ENCODE measurements at places on chromosomes 5 and 9.

GRCh38 chr9:106891286-106891685, 28.3 kb downstream of the ZNF462 start:
- DNase-seq, result no peak

DNA sequence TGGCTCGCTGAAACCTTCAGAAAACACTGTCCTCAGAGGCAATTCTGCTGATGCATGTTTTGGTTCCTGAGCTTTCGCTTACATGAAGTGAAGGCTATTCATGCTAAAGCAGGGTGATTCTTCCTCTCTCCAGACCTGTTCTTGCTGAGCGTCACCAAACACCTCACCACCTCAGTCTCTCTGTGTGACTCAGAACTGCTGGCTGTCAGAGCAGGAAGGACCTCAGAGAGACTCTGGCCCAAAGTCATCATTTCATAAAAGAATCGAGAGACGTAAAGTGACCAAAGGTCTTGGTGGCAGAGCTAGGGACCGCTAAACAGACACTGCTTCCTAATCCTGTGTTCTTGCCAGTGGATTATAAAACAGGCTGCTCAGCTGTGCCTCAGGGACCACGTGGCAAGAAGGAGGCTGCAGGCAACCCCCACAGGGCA, 73.8 kb downstream of the LHFPL2 start:
- DNase-seq, result no peak

DNA sequence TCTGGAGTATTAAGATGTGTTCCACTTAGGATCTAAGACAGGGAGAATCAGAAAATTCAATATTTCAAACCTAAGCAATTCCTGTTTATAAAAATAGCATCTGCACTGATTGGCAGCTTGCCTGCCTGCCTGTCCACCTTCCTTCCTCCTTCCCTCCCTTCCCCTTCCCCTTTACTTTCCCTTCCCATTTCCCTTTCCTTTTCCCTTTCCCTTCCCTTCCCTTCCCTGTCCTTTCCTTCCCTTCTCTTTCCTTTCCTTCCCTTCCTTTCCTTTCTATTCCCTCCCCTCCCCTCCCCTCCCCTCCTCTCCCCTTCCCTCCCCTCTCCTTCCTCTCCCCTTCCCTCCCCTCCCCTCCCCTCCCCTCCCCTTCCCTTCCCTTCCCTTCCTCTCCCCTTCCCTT, 40.8 kb downstream of the PRDM6 start:
- no peak for DNase-seq

- DNase-seq, result no peak
Observed at GRCh38 chr5:159184236-159184635, 25.1 kb downstream of the RNF145 start.

DNA sequence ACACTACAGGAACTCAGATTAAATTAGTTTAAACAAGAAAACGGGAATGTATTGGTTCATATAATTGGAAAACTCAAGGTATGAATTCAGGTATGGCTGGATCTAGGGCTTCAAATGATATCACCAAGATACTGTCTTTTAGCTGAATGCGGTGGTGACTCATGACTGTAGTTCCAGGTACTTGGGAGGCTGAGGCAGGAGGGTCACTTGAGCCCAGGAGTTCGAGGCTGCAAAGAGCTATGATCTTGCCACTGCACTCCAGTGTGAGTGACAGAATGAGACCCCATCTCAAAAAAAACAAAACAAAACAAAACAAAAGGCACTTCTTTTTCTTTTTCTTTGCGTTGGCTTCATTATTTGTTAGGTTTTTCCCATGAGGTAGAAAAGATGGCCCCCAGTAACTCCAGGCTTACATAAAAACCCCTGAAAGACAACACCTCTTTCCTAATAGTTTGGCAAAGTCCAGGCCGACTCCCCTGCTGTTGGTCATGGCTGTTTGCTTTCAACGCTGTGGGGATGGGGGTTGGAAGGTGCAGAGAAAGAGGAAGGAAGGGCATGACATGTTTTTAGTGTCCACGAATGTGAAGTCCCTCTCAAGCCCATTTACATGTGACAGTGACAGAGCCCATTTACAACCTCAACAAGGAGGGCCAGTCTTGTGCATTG, 39.8 kb upstream of the CRB2 start:
- DNase-seq, result peak; percentile 57

DNA sequence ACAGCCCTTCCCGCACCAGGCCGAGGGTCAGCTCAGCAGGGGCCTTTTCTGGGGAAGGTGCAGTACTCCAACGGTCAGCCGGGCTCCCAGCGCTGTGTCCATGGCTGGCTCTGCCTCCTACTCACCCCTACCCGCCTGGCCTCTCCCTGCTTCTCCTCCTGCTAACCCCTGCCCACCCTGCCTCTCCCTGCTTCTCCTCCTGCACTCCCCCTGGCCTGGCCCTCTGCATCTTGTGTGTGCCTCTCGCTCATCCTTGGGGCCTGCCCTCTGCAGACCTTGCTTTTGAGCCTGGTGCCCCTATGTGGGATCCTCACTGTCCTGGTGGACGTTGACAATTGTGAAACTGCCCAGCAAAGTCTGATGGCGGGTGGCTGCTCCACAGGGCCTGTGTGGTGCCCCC, 274.6 kb upstream of the IRX2 start:
- no peak for DNase-seq

DNA sequence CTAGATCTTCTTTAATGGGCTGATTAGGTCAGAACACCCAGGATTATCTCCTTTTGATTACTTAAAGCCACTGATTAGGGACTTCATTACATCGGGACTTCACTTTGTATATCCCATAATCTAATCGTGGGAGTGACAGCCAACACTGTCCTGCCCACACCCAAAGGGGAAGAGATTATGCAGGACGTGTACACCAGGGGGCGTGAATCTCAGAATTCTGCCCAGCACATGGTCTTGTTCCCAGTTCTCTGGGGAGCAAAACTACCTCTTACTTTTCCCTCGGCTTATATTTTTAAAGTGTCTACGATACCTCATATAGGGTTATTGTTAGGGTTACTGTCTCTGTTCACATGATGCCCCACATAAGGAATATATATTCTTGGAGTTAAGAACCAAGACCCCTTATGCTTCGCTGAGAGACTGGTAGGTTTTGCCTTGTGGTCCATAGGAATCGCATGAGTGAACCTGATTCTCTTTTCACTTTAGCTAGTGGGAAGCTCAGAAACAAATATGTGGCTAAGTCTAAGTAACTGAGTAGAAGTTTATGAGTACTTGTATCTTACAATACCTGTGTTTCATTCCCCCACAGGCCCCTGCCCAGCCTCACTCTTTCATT, 192.7 kb downstream of the GNA14 start:
- no peak for DNase-seq

- no peak for DNase-seq
Observed at GRCh38 chr5:10712574-10713366, 48.3 kb downstream of the DAP start.

DNA sequence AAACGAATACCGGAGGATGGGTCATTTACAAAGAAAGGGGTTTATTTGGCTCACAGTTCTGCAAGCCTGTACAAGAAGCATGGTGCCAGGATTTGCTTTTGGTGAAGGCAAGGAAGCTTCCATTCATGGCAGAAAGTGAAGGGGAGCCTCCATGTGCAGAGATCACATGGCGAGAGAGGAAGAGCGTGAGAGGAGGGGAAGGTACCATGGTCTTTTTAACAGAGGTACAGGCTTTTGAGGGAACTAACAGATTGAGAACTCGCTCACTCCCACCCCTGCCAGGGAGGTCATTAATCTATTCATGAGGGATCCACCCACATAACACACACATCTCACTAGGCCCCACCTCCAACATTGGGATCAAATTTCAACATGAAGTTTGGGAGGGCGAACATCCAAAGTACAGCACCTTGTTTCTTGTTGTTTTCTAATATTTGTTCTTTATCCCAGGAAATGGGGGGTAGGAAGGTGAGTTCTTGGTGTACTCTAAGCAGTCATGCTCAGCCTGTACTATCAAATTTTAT, 18.5 kb downstream of the TMC1 start:
- no peak for DNase-seq

DNA sequence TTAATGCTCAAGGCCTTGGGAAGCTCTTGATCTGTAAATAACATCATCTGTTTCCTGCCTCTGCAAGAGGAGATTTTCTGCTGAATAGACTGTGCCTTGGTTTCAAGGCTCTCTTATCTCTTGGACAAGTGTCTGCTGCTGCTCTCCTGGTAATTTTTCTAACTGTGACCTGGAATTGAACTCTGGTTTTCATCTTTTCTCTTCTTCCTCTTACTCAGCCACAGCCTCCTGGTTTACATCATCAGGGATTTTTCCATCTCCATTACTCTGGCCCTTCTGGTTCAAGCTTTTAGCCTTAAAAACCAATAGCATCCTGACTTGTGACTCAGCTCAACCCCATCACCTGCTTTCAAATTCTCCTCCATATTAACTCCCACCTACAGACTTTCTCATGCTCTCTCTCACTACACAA, 49.6 kb upstream of the ITGA1 start:
- DNase-seq, result no peak

GRCh38 chr5:31231177-31231838, 37.8 kb downstream of the CDH6 start:
- no peak for DNase-seq

DNA sequence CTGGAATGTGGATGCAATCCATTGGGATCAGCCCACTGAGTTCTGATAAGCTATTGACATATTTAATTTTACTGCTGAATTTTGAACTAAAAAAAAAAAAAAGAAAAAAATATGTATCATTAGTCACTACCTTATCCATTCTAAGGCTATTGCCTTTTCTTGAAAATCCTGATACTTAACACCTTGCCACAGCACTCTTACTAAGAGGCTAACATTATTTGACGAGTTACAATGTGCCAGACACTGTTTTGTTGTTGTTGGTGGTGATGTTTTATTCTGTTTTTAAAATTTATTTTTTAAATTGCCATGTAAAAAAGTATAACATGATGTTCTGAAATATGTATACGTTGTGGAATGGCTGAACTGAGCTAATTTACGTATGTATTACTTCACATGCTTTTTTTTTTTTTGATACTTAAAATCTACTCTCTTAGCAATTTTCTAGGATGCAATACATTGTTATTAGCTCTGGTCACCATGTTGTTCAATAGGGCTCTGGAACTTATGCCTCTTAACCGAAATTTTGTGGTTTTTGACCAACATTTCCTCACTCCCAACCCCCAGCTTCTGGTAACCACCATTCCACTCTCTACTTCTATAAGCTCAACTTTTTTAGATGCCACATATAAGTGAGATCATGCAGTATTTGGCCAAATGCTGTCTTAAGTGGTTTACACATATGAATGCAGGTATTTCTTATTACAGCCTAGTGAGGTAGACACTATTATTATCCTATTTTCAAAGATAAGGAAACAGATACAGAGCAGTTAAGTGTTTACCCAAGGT, 134.8 kb upstream of the PCA3 start:
- no peak for DNase-seq

GRCh38 chr5:124677374-124678351, 68.8 kb downstream of the ZNF608 start:
- peak; percentile 72 for DNase-seq

DNA sequence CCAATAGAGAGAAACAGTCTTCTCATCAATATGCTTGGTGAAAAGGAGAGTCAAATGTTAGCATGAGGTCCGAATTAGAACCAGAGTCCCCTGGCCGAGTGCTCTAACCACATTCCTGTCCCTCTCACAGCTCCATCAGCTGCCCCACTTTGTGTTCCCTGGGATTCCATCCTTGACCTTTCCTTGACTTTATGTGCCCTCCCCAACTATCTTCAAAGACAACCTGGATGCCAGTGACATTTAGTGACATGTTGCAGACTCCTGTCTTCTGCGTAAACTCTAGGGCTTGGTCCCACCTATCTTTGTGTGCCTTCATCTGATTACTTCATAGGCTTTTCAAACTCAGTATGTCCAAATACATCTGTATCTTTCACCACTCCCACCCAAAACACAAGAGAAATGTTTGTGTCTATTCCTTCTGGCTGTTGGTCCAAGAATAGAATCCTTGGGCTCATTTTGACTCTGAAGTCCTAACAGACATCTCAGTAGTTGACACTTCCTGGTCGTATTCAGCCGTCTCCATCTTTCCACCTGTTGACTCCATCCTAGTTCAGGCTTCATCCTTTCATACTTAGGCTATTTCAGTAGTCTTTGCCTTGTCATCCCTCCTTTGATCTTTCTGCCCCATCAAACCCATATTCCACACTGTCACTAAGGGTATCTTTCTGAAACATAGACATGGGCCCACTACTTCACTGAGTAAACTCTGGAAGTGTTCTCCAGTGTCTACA, 101.4 kb upstream of the CD180 start:
- DNase-seq, result no peak

Measured in pons (tissue), 1 donor.